LHCN-M2 (cell line): ENCODE measurements at places on chromosomes 2 and 18. TPM values are rescaled to one million over a fixed set of nuclear protein-coding genes. Genes with fewer than 3 reads are reported as not detected.
A peak's percentile ranks its signal among the peaks of the same experiment; 100 is the strongest.

DNA sequence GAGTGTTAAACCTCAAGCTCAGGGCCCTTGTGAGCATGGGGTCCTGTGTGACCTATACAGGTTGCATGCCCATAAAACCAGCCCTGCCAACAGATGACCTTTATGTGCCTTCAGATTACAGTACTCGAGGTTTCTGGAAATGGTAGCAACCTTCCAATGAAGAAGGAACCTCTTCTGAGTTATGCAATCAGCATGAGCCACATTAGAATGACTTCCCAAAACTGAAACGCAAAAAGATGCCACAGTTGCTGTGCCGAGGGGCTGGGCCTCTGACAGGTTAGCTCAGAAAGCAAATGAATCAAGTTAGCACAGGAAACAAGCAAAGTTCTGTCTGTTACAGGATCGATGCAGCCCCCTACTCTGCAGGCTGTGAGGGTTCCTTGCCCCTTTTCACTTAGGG is 37.7 kb downstream of the TGFA start:
- DNase-seq = no peak

DNA sequence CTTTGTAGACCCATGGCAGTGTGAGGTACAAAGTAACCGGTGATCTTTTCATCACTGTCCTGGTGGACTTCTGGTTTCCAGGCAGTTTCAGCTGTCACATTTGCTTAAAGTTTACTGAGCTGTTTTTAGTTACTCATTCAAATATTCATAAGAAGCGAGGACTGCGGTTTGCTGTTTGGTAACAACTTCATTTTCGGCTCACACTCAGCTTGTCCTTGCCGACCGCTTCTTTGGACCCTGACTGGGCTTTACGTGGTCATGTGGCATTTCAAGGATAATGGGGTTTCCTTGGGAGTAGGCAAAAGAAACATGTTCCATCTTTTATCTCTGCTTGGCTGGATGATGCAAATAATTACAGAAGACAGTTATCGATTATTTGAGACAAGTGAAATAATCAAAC is 350.7 kb downstream of the PAX3 start:
- DNase-seq = no peak

DNA sequence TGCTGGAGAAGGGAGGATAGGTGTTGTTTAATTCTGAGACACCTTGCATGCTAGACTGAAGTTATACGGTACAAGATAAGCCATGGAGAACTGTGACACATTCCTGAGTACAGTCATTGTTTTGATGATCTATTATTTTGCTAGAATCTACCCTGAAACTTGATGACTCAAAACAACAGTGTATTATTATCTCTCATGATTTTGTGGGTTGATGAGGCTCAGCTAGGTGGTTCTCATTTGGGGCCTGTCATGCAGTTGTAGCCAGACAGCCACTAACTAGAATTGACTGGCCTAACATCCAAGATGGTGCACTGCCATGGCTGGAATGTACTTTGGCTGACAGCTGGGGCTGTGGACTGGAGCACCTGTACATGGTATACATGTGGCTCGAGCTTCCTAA is 5.4 kb upstream of the IL1R1 start:
- no peak for DNase-seq

- no peak for DNase-seq
Measured at GRCh38 chr2:179184610-179185009, 80.0 kb downstream of the SESTD1 start.

DNA sequence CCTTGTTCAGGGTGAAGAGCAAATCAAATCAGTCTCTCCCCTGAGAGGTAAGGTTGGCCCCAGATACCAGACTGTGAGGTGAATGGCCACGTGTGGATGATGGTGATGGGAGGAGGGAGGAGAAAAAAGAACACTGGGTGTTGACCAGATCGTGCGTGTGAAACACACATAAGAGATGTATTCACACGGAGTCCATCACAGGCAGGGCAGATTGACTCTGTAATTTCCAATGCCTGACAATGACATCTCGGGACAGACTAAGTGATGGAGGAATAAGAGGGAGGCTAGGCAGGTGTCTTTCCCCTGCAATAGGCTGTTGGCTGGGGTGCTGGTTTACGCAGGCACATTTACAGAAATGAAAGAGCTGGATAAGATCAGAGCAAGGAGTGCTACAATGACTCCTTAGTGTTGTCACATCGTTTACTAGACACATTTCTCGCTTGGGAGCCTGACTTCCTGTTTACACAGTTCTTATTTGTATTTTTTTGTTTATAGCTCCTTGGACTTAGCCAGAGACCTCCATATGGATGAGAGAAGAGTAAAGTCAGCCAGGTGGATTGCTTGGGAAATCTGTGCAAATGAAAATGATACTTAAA is 43.1 kb downstream of the CPO start:
- no peak for DNase-seq

- peak; percentile 21 for DNase-seq
Measured at GRCh38 chr2:190547886-190548285, 13.4 kb upstream of the NEMP2 start.

GRCh38 chr2:46462936-46463335 is 16.4 kb upstream of the TMEM247 start:
- peak; percentile 80 for DNase-seq

DNA sequence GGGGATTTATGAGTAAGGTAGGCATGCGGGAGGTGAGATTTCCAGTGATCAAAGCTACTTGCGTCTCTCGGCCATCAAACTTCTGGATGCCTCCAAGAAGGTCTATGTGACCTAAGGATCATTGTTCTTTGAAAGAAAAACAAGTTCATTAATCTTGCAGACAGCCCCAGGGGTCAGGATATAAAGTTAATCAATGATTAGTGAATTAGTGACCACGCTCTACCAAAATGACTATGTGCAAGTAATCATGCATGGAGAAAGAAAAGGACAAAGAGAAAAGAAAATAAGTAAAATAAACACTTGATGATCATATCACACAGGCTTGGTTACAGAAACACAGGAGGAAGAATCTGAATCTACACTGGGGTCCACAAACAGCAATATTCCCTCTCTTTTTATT is 42.5 kb upstream of the BCL11A start:
- DNase-seq = no peak

DNA sequence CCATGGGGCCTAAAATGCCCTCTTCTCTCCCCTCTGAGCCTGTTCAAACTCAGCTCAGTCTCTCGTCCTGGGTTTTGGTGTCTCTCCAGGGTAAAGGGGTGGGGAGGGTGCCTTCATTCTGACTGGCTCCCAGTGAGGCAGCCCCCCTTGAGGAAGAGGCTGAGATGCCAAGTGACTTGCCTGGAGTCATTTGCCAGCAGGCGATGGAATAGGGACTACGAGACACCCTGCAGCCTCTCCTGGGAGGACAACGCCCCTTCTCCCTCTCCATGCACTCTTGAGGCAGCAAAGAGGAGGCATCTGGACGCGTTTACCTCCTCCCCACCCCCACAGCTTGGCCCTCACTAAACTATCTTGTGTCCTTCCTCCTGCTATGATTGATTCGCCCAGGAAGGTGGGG is 760 bp upstream of the STON1 start:
- DNase-seq = no peak

GRCh38 chr2:160507046-160507407 is 13.4 kb upstream of the RBMS1 start:
- no peak for DNase-seq

- no peak for DNase-seq
Measured at GRCh38 chr2:191421950-191422349, 176.7 kb downstream of the MYO1B start.

DNA sequence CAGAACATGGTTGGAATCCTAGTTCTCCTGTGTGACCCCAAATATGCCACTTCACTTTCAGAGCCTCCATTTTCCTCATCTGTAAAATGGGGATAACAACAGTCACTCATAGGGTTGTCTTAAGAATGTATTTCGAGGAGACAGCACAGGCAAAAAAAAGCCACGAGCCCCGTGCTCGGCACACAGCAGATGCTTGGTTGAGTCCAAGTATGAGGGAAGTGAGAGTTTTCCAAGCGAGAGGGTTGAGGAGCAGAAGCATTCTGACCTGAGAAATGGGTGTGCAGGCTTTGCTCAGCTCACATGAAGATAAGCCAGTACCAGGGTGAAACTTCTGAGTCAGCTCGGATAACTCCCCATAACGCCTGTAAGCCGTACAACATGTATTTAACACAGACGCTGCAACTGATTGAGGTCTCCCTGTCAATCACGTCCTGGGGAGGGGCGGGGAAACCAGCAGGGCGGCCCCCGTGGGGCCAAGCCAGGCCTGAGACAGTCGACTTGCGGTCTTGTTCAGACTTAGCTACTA is 23.0 kb upstream of the ODC1 start:
- DNase-seq = no peak

GRCh38 chr2:14547830-14548229 is 84.7 kb upstream of the LRATD1 start:
- DNase-seq = no peak

GRCh38 chr2:142824756-142825155 is 52.7 kb upstream of the KYNU start:
- DNase-seq = peak; percentile 15

- DNase-seq = no peak
Measured at GRCh38 chr18:1784113-1784512, 787.2 kb downstream of the METTL4 start.

- no peak for DNase-seq
Measured at GRCh38 chr18:35564795-35565453, 16.6 kb upstream of the GALNT1 start.

The CYTIP gene
- total RNA-seq = 0.92 and 1.7 TPM in 2 replicates

The PLEKHH2 gene
- 1.1 and 2.8 TPM in 2 replicates for total RNA-seq

The GPR39 gene
- total RNA-seq = 2.6 and 3.8 TPM in 2 replicates

The BBS5 gene
- total RNA-seq = 6.0 and 7.2 TPM in 2 replicates

The MOCOS gene
- total RNA-seq = 4.2 and 5.7 TPM in 2 replicates

The HES6 gene
- total RNA-seq = 13.1 and 21.9 TPM in 2 replicates

The GALNT3 gene
- total RNA-seq = 1.5 and 2.6 TPM in 2 replicates

The PROM2 gene
- 0.06 TPM in 2 replicates for total RNA-seq
